ENCODE measurements at places on chromosomes 4 and X.

GRCh38 chr4:11483046-11483445 lies 54.4 kb upstream of the HS3ST1 start:
- no peak for DNase-seq

GRCh38 chr4:159682996-159683395 lies 580.1 kb downstream of the RAPGEF2 start:
- no peak for DNase-seq

DNA sequence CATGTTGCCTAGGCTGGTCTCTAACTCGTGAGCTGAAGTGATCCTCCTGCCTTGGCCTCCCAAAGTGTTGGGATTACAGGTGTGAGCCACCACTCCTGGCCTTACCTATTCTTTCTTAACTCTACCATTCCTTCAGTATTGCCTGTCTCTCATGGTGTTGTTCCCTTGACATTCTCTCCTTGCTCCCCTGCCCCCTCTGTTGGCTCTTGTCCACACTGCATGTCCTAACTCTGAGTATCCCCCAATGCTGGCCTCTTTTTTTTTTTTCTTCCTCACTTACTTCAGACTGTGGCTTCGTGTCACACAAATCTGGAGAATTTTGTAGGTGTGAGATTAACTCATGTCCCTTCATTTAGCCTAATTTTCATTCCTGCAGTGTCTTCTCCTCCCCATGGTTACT lies 22.9 kb upstream of the FRMPD4 start:
- DNase-seq = no peak

DNA sequence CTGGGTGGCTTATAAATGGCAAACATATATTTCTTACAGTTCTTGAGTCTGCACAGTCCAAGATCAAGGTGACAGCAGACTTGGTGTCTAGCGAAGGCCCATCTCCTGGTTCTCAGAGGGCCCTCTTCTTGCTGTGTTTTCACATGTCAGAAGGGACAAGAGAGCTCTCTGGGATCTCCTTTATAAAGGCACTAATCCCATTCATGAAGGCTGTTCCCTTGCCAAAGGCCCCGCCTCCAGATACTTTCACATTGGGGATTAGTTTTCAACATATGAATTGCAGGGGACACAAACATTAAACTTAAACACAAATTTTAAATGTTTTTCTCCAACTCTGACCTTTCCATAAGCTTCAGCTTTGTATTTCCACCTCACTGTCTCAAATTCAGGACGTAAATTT lies 1135.0 kb upstream of the TENM3 start:
- DNase-seq = no peak

GRCh38 chrX:135421932-135422809 lies at the start of gene SMIM10L2A:
Gene SMIM10L2A (plus strand): TSS chrX:135421944. CDS start chrX:135422132, 188 bp downstream.
- no peak for DNase-seq

DNA sequence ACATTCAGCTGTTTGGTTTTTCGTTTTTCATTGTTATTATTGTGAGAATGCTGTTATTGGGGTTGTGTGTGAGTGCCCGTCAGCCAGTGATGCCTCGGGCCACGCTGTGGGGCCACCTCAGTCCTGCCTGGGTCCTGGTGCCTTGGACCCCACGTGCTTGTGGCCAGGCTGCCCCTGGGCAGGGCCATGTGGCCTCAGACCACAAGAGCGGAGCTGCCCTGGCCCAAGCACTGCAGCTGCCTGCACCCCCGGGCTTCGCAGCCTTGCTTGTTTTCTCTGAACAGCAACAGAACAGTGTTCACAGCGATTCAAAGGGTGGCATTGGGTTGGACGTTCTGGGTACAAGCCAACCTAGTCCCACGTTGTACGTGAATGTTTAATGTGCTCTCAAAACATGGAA lies 56.9 kb downstream of the CPLX1 start:
- DNase-seq = no peak

GRCh38 chr4:37767546-37767945 lies 58.9 kb upstream of the PGM2 start:
- no peak for DNase-seq

GRCh38 chr4:2339458-2340271 lies 77.8 kb upstream of the MXD4 start:
- no peak for DNase-seq

- no peak for DNase-seq
Observed at GRCh38 chr4:121668368-121669162, 28.2 kb downstream of the ANXA5 start.

DNA sequence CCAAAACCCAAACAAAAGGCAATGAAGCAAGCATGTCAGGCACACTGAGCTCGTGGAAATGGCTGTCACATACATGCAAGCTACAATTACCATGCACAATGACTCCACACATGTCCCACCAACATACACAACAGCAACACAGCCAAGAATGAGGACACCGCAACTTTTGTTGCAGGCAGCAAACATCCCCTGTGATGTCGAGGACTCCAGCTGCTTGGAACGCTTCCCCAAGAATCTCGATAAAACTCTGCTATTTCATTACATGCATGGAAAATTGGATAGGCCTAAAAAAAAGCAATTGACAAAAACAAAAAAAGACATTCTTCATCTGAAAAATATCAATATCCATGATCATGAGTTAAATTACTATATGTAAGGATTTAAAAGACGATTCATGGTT lies 11.8 kb downstream of the ANOS1 start:
- DNase-seq = no peak

DNA sequence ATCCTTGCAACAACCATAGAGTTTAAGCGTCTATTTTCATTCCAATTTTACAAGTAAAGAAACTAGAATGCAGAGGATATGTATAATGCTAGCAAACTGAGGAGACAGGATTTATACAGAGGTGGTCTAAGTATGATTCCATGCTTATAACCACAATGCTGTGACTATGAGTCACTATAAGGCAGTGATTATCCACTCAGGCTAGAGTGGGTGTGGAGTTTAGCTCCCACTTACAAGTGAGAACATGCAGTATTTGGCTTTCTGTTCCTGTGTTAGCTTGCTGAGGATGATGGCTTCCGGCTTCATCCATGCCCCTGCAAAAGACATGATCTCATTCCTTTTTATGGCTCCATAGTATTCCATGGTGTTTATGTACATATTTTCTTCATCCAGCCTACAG lies 41.6 kb upstream of the EDA2R start:
- no peak for DNase-seq

Measured in stimulated activated CD4-positive, alpha-beta T cell treated with anti-CD3 and anti-CD28 coated beads, Interleukin-2, amount 100 ng/mL, for 24 hours (primary cell).